ENCODE measurements at places on chromosomes 5 and 9. TPM values are rescaled to one million over a fixed set of nuclear protein-coding genes. Genes with fewer than 3 reads are reported as not detected.
A peak's percentile ranks its signal among the peaks of the same experiment; 100 is the strongest.

PCDHA12 gene
- not detected for polyA plus RNA-seq

DNA sequence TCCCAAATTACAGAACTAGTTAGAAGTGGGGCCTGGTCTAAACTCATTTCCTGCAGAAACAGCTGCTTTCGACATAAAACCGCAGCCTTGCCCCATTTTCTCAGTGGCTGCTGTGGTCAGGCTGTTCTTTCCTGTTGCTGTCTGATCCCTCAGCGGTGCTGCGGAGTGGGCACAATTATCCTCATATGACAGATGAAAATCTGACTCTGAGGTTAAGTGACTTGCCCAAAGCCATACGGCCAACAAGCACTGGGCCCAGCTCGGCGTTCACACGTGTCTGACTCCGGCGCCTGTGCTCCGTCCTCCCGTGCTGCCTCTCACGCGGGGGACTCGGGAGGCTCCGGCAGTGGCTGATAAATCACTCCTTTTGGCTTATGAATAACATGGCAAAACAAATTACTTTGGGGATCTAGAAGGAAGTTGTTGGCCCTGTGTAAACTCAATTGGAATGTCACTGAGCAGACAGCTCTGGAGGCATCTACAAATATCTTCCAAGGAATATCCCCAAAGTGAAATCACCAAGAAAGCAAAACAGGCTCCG is 142.6 kb upstream of the LMX1B start:
- peak; percentile 73 for DNase-seq

DNA sequence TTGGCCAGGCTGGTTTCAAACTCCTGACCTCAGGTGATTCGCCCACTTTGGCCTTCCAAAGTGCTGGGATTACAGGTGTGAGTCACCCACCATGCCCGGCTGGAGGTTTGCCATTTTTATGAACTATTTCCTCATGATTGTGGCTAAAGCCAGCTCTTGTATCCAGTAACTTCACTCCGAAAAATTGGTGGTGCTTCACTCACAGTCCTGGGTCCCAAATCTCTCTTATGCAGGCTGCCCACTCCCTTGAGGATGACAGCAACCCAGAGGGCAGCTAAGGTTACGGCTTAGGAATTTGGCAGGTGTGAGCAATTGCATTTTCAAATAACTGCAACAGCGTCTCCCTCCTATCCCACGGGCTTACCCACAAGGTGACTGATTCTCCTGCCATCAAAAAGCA is 23.4 kb upstream of the FUBP3 start:
- no peak for DNase-seq

DNA sequence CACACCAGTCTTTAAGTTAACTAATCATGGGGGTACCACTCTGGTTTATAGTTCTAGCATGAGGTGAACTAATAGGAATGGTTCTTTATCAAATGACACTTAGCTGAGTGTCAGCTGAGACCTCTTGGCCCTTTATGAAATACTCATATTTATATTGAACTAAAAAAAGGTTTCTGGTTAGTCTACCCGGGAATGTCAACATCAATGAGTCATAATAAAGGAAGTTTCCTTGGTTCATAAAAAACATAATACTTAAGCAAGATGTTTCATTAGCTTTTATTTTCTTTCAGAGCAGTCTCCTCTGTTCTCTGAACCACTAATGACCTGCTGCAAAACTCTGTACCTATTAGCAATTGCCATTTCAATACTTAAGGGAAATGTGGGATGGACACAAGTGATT is 13.7 kb downstream of the DAB2 start:
- DNase-seq: no peak

- no peak for DNase-seq
Observed at GRCh38 chr9:76926324-76926741, 20.4 kb upstream of the PRUNE2 start.
